Effector memory CD4-positive, alpha-beta T cell (primary cell): ENCODE measurements at places on chromosomes 11 and 22.

GRCh38 chr22:28670161-28670560 lies 9.5 kb downstream of the TTC28 start:
- DNase-seq = no peak

- DNase-seq = no peak
Measured at GRCh38 chr22:39184586-39185577, 32.4 kb upstream of the CBX7 start.

GRCh38 chr11:7636350-7636749 lies 37.0 kb downstream of the CYB5R2 start:
- DNase-seq = no peak

- no peak for DNase-seq
Measured at GRCh38 chr11:130775306-130776060, 140.8 kb downstream of the SNX19 start.

DNA sequence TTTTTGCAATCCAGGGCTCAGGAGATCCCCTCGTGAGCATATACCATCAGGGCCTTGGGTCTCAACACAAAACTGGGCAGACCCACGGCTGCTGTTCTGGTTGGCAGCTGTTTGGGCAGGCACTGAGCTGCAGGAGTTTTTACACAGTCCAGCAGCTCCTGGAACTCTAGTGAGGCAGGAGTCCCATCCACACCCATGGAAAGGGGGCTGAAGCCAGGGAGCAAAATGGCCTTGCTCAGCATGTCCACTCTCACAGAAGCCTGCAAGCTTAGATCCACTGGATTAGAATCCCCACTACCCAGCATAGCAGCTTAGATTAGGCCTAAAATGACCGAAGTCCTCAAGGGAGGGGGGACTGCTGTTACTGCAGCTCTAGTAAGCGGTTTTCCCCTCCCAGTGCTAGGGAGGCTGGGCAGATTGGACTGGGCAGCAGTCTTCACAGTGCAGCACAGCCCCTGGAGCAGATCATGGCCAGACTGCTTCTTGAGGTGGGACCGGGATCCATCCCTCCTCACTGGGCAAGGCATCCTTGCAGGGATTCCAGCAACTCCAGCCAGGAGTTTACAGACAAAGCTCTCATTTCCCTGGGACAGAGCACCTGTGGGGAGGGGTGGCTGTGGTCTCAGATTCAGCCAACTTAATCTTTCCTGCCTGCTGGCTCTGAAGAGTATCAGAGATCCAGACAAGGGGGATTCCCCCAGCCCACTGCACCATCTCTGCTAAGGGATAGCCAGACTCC lies 36.4 kb upstream of the CARD16 start:
- DNase-seq = no peak

DNA sequence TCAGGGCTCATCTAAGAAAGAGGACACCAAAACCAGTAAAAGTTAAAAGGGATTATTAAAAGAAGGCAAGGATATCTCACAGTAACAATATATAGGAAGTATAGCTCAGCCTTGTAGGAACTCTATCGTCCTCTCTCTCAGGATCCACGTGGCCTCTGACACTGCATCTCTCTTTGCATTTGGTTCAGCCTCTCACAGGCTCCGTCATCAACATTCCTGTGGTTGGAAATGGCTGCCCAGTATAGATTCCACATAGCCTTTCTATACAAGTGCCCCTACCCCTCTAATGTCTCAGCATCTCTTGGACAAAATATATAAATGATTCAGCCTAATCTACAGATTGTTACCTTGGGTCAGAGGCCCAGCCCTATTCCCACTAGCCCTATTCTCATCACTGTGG lies 101.3 kb upstream of the DBX1 start:
- DNase-seq = no peak

- DNase-seq = no peak
Measured at GRCh38 chr11:27926981-27927481, 180.9 kb downstream of the KIF18A start.

- DNase-seq = no peak
Measured at GRCh38 chr11:124877910-124878758, 12.9 kb downstream of the ROBO3 start.
